ENCODE measurements at places on chromosomes 13 and 19.
A peak's percentile ranks its signal among the peaks of the same experiment; 100 is the strongest.

- DNase-seq = no peak
Measured at GRCh38 chr13:51999921-52000320, 11.3 kb downstream of the ATP7B start.

GRCh38 chr13:100365680-100366079 lies 222.9 kb downstream of the GGACT start:
- DNase-seq = no peak

DNA sequence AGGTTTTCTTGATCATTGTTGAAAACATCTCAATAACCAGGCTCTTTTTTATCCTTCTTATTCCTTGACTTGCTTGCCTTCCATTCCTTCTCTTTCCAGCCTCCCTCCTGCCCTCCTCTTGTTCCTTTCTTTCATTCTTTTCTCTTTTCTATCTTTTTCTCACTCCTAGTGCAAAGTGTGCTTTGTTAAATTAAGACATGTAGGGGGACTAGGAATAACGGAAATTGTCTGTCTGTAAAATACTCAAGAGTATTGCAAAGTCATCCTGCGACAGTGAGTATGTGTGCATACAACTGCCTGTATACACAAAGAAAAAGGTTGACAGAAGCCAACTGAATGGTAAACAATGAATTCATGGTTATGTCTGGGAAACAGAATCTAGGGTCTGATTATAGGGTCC lies 70.1 kb downstream of the LRRC63 start:
- no peak for DNase-seq

GRCh38 chr13:67369895-67370660 lies 139.9 kb upstream of the PCDH9 start:
- no peak for DNase-seq

- DNase-seq = no peak
Measured at GRCh38 chr19:22422211-22422610, at the start of gene ZNF98. TSS of gene ZNF98 (minus strand) at chr19:22422346. CDS start at chr19:22422224, 122 bp downstream.

GRCh38 chr13:32647926-32648325 lies 61.7 kb downstream of the PDS5B start:
- DNase-seq = no peak

- DNase-seq = no peak
Measured at GRCh38 chr19:1394252-1395193, 6.8 kb downstream of the GAMT start.

- no peak for DNase-seq
Measured at GRCh38 chr13:110244071-110244830, 62.7 kb downstream of the COL4A1 start.

DNA sequence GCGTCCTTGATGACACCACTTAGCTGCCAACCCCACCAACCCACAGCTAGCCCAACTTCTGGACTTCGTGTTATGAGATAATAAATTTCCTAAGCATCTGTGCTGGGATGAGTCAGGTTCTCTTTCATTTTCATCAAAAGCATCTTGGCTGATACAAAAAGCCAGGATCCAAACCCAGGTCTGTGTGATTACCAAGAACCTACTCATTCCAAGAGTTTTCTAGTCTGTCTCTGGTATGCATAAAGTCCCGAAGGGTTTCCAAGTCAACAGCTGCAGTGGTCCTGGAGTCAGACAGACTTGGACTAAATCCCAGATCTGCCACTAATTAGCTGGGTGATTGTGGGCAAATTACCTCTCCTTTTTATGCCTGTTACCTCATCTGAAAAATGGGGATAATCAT lies 55.5 kb upstream of the SERP2 start:
- DNase-seq = peak; percentile 33

GRCh38 chr19:46513461-46514236 lies 18.0 kb upstream of the PNMA8B start:
- peak; percentile 26 for DNase-seq

DNA sequence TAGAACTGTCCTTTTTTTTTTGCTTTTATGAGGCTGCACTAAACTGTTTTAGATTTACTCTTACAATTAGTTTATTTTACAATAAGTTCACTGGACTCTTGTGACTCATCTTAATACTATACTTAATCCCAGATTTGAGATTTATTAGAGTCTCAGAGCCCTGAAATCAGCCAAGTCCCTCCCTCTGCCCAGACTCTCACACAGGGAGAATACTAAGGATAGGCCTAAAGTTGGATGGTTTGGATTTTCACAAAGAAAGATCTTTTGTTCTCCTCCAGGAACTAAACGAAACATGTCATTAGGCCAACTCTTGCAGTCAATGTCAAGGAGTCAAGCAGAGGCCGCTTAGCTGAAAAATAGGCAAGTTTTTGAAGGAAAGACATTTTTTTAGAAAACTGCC lies 42.7 kb upstream of the MIR17HG start:
- no peak for DNase-seq

DNA sequence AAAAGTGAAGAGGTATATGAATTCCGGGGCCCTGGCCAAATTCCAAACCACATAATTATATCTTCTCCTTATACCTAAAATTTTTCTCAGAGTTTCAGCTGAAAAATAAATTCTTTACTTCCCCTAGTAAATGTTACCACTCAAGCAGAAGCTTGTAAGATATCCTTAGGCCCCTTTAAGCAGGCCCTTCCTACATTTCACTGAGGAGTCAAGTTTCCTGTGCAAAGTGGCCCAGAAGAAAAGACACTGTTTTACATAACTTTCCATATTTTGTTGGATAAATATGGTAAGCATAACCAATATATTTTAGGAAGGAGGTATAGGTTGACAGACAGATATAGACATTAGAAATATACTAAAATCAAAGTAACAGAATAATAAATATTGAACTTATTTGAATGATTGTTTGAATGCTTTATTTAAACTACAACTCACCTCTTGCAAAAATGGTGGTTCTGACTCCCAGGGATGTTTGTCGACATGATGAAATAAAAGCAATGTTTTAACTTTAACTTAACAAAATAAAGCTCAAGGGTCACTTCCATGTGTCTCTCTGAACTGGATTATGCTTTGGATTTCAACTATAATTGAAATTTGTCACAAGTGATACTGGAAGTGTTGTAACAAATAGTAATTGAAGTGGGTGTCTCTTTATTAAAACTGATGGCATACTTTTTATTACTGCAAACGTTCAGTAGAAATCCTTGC lies 141.2 kb downstream of the SPRY2 start:
- DNase-seq = no peak

DNA sequence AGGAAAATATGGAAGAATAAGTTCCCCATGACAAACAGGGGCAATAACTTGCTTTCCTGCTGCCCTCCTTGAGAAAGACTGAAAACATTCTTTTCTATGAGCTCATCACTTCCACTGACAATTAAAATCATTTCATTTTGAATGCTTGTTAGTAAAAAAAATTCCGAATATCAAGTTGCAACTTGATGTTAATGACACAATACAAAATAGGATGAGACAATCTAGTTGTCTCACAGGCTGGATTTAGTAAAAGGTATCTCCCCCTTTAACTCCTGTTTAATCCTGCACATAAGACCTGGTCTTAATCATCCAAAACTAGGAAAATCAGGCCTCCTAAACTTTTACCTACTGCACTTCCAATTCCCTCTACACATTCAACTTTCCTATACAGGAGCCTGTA lies 24.7 kb downstream of the IRS2 start:
- no peak for DNase-seq

GRCh38 chr13:42656958-42657357 lies 83.0 kb downstream of the TNFSF11 start:
- DNase-seq = no peak

DNA sequence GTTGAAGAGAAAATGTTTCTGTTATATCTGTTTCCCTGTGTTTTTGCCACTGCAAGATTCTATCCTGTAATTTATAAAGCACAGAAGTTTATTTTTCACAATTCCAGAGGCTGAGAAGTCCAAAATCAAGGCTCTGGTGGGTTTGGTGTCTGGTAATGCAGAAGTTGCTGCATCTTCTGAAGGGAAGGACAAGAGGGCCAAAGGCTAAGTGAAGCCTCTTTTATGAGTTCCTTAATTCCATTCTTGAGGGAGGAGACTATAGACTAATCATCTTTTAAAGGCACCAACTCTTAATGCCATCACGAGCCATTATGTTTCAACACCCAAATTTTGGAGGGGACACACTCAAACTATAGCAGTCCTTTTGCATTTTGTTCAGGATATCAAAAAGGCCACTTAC lies 34.1 kb upstream of the WDFY2 start:
- DNase-seq = no peak

DNA sequence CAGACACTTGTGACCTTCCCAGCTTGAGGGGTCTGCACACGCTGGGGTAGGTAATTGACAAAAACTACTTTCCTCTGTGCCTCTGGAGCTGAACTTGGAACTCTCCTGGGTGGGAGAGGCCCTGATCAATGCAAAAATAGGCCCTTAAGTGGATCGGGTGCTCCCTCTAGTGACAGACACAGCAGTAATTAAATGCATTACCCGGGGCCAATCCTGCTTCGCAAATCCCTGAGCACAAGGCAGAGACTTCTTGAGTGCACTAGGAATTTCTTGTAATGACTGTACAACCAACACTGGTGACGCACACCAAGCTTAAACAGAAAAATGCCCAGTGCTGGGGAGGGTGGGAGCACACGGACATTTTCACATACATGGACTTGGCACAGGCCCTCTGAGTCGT lies 10.6 kb upstream of the UBE2S start:
- peak; percentile 71 for DNase-seq

DNA sequence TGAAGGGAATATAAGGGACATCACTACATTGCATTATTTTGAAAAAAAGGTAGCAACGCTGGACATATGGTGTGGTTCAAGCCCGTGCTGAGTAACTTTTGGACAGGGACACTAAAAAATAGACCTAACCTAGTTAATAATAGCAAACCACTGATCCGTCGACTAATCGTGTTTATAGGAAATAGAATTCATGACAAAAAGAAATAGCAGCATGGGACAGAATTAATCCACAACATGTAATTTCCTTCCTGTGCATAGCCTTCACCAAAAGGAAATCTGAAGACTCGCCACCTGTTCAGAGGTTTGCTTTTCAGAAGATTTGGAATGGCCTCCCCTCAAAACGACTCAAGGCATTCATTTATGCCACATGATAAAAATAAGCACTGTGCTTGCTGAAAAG lies 128.7 kb downstream of the FGF14 start:
- DNase-seq = no peak

- DNase-seq = no peak
Measured at GRCh38 chr19:58477130-58477529, 978 bp downstream of the ZNF446 start.

DNA sequence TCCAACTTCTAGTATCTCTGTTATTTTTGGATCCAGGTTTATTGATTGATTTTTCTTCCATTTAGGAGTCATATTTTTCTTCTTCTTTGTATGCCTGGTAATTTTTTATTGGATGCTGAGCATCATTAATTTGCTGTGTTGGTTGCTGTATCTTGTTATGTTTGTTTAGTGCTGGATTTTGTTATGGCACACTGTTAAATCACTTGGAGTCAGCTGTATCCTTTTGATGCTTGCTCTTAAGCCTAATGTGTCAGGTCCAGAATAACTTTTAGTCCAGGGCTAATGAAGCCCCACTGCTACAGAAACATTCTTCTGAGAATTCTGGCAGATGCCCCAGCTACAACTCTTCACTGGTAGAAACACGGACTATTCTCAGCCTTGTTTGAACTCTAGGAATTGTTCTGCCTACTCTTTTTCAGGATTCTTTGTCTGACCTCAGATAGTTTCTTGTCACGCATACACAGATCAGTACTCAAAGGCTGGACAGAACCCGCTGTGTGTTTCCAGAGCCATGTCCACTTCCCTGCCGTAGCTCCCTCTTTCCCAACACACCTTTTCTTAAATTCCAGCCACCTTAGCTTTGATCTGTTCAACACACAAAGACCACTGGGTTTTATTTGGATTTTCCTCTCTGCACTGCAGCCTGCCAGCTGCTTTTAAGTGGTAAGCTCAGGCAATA lies 137.1 kb upstream of the WASF3 start:
- DNase-seq = no peak

DNA sequence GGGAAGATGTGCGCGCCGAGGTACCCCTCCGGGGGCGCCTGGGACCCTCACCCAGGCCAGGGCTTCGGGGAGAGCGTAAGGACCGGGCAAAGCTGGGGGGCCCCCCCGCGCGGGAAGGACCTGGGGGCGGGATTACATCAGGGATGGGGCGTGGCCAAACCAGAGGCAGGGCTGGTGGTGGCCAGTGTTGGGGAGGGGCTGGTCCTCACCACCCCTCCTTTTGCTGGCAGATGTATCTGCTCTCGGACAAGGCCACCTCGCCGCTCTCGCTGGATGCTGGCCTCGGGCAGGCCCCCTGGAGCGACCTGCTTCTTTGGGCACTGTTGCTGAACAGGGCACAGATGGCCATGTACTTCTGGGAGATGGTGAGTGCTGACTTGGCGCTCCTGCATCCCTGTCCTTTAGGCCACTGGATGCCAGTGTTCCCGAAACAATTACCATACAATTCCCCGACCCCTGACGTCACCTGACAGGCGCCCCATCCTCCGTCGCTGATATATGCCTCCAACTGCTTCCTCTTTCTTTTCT lies 25.3 kb downstream of the TRPM4 start:
- no peak for DNase-seq

All from NCI-H1436 (cell line).